ENCODE measurements at places on chromosomes 1 and 21.

- H3K27me3 ChIP-seq: no peaks in the 10 kb centered on the region
- no peak overlapping the region for H3K27ac ChIP-seq
- no peak for DNase-seq
- H3K4me3 ChIP-seq: no peak overlapping the region
- H3K4me1 ChIP-seq: no peaks in the 10 kb centered on the region
Observed at GRCh38 chr1:237932816-237933215, 42.1 kb upstream of the ZP4 start.

- DNase-seq: no peak
- no peaks in the 10 kb centered on the region for H3K36me3 ChIP-seq
- H3K27me3 ChIP-seq: peaks cover 48% of the 10 kb centered on the region
- no peak overlapping the region for H3K4me3 ChIP-seq
- H3K27ac ChIP-seq: no peak overlapping the region
Observed at GRCh38 chr1:212641956-212642355, 33.4 kb downstream of the ATF3 start.

DNA sequence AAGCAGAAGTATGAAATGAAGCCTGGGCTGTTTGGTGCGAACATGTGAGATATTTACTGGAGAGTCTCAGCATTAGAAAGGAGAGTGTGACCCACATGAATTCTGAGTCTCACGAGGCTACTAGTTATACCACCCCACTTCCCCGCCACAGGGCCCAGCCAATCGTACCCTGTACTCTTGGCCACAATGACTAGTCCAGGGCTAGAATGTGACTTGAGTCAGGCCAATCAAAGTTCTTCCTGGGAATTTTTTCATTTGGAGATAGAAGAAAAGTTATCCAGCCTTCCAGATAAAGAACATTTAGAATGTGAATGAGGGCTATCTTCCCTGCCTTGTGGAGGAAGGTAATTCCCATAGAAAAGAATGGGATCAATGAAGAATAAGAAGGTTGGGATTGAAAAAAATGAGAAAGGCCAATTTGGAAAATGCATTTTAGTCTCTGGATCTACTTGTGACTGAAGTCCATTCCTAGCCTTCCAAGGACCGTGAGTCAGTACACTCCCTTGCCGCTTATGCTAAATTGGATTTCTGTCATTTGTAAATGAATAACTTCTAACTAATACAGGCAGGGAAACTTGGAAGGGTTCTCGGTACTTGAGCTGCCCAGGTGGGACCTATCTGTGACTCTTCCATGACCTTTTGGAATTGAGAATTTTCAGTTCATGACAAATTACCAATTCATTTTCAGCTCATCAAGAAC lies 12.3 kb upstream of the RIMKLA start:
- DNase-seq: no peak
- H3K4me3 ChIP-seq: no peak overlapping the region
- H3K36me3 ChIP-seq: peaks cover 2% of the 10 kb centered on the region
- peaks cover 3% of the 10 kb centered on the region for H3K4me1 ChIP-seq

DNA sequence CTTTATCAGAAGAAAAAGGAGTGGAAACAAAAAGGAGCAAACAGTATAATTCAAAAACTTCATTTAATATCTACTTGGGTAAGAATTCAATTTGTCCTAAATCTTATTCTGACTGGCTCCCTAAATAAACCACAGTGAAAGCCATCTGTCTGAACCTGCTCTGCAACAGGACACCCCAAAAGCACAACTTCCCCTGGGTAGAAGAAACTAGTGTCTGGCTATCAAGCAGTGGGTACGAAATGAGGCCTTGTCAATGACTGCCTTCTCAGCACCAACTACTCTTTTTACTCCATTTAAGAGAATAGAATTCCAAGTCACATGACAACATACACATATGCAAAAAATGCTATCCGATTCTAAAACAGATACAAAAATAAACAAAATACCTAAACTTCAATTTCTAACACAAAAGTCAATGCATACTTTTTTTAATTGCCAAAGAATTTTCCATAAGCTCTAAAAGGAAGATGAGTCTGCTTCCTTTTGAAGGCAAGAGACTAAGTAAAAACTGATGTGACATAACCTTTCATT lies 206.8 kb downstream of the SLC45A1 start:
- H3K4me3 ChIP-seq: no peak overlapping the region
- peaks cover 6% of the 10 kb centered on the region for H3K36me3 ChIP-seq
- H3K27me3 ChIP-seq: no peaks in the 10 kb centered on the region
- peaks cover 32% of the 10 kb centered on the region for H3K4me1 ChIP-seq
- no peak overlapping the region for H3K27ac ChIP-seq
- DNase-seq: no peak

GRCh38 chr1:110370827-110371226 lies 20.0 kb downstream of the SLC16A4 start:
- H3K4me1 ChIP-seq: peaks cover 2% of the 10 kb centered on the region
- peak overlapping the region; percentile 3 for H3K27ac ChIP-seq
- no peaks in the 10 kb centered on the region for H3K36me3 ChIP-seq
- DNase-seq: no peak
- H3K4me3 ChIP-seq: no peak overlapping the region

Measured in T-helper 17 cell (primary cell).